ENCODE measurements at places on chromosomes 1 and 21.

GRCh38 chr1:51948491-51948915 is 42.0 kb downstream of the RAB3B start:
- DNase-seq: no peak

DNA sequence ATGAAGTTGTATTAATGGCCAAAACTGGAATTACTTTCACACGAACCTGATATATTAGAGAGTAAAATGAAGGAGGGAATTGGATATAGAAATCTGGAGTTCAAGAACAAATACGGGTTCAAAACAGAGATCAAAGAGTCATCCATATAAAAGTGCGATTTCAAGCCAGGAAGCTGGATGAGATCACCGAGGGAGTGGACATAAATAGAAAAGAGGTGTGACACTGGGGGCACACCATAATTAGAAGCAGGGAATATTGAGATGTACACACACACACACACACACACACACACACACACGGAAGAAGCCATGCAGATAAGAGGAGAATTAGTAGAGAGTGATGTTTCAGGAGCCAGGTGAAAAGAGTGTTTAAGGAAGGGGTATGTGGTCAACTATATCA is 32.3 kb upstream of the PLD5 start:
- DNase-seq: no peak

DNA sequence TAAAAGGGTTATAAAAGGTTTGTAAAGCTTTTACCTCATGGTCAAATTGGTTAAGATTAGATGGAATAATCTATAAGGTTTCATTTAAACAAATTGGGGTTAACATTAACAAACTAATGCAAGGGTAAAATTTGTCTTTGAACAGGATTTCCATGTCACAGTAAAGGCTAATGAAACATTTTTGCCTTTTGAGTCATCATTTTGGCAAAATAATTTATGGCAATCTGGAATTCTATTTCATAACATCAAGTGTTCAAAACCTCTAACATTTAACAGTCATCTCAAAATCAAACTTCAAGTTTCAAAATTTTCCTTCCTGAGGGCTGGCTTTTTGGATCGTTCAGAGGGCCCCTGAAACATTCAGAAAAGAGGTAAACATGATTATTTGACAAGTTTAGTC is 6.6 kb upstream of the CD46 start:
- no peak for DNase-seq

DNA sequence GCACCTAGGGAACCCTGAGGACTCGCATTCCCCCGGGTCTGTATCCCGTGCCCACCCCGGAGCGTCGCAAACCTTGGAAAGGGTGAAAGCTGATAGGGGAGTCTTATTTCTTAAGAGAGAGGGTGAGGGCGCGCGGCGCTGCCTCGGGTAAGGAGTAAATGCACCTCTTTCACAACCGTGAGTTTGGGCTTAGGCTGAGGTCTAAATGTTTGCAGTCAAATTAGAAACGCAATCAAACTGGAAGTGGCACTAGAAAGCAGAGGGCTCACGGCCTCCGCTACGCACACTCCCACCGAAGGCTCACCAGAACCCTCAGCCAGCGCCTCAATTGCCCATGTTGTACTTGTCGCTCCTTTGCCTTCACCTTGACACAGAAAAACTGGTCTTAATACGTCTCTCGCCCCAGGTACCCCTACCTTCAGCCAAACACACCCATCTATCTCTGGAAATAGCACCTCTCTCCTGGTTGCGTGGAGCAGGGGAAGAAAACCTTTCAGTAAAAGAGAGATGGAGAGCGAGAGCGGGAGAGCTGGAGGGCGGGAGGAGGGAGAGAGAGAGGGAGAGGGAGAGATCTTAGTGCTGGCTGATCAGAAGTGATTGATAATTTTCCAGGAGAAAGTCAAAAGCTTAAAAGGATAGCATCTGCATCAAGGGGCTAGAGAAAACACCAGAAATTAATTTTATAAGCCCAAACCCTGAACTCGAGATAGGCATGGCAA is 1.7 kb upstream of the HLX start:
- DNase-seq: no peak

- DNase-seq: no peak
These were observed 164.4 kb downstream of the PBX1 start for GRCh38 chr1:164723296-164723798.

- DNase-seq: no peak
These were observed 47.2 kb downstream of the SYCP1 start for GRCh38 chr1:114901814-114902213.

GRCh38 chr1:112083487-112083886 is 94.0 kb upstream of the KCND3 start:
- DNase-seq: no peak

GRCh38 chr1:19488136-19488535 is 2.8 kb upstream of the CAPZB start:
- DNase-seq: no peak

DNA sequence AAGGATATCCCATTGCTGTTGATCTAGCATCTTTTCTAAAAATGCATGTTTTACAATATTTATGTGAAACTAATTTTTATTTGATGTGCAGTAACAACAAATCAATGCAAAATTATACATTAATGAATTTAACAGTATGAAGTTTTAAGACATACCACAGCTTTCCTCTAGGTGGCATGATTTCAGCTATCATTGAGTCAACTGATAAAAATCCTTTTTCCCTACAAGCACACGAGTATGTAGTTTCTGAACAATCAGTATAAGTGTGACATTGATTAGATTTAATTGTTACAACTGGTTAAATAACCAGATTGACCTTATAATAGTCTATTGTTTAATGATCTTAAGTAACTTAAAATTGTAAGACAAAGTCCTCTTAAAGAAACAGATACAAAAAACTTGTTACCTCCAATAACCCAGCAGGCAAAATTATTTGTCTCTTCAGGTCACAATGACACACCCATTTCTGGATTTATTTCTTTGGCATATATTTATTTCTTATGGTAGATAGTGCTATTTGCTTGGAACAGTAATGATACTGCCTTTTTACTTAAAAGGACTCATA is 5.8 kb upstream of the TGFB2 start:
- no peak for DNase-seq

DNA sequence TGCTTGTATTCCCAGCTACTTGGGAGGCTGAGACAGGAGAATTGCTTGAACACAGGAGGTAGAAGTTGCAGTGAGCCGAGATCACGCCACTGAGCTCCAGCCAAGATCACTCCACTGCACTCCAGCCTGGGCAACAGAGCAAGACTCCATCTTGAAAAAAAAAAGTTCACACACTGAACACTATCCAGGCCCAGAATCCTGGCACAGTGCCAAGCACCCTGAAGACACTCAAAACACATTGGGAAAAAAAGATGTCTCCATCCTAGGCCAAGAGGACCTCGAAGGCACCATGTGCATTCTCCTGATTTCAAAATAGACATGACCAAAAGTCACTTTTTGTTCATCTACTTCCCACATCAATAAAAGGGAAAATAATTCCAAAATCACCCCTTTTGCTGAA is 38.7 kb downstream of the SLC9A1 start:
- no peak for DNase-seq

- DNase-seq: no peak
These were observed 13.1 kb upstream of the SLC1A7 start for GRCh38 chr1:53155534-53155933.

DNA sequence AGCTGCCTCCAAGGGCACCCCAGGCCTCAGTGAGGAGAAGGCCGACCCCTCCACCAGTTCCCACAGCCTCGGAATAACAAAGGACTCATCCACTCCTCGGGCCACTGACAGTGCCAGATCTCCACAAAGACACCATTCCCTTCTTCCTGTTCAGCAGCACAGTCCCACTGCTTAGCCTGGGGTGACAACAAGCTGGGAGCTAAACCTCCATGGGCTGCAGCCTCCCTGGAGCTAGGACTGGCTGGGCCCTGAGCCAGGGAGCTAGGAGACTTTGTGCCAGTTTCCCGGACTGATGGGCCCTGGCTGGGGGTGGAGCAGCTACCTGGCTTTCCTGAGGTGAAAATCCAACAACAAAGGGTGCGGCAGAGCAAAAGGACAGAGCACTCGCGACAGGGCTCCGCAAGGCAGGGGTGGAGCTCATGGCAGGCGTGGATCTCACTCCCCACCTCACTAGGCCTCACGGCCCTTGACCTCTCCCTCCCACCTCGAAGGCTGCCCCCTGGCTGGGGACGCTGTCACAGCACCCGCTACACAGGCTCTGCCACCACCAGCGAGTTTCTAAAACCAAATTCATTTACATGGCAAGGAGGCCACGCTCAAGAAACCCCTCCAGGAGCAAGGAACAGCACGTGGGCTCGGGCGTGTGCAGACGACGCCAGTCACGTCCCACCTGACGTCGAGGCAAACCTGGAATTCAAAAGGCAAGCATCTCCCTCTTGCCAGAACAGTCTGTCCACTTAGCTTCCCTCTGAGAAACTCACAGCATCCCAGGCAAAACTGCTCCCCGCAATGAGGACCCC is 13.8 kb downstream of the SLC35E2B start:
- DNase-seq: no peak

DNA sequence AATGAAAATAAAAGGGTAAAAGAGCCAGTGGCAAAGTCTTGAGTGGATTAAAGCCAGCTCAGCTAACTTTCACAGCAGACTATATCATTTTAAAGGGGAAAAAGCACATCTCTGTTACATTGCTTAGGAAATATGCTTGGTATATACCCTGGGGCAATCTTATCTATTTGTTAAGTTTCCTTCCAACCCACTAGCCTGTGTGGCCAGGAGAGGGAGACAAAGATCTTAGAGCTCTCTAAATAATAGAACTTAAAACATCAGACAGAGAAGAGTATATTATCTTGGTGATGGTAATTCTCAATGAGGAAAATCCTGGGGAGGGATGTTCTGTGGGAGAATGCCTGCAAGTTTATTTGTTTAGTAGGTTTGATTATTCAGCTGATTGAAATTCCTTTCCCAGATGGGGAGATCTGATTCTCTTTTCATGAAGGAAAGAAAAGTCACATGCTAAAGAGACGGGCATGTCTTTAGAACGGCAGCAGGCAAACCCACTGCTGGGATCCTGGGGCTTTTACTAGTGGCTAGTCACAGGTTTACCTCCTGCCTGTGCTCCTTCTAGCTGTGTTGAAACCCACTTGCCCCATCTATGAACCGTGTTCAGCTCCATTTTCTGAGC is 3.6 kb downstream of the KCNE2 start:
- DNase-seq: no peak

DNA sequence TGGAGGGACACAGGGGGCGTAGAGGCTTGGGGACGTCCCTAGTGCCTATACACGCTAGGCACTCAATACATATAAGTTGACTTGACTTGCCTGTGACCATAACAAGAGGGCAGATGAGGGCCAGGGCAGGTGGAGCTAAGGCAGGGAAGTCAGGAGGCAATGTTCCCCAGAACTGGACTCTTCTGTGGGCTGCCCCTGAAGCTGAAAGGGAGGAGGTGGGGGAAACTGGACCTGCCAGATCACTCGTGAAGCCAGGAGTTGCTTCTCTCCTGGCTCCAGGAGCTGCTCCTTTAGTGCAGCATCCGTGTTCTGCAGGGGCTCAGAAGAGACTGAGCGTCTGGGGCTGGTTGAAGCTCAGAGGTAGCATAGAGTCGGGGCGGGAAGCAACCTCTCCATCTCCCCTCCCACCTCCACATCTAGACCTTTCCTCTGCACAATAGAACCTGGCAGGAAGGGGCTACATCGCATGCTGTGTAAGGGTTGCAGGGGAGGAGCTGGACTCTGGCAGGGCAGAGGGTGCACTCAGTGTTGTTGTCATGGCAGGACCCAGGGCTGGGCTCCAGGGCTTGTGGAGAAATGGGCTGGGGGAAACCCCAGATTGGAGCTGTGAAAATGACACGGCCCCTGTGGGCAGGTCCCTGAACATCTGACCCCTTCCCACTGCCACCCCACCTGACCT is 2.9 kb upstream of the SEMA4A start:
- DNase-seq: no peak

- DNase-seq: no peak
These were observed 9.4 kb downstream of the KIAA1614 start for GRCh38 chr1:180921891-180922630.

DNA sequence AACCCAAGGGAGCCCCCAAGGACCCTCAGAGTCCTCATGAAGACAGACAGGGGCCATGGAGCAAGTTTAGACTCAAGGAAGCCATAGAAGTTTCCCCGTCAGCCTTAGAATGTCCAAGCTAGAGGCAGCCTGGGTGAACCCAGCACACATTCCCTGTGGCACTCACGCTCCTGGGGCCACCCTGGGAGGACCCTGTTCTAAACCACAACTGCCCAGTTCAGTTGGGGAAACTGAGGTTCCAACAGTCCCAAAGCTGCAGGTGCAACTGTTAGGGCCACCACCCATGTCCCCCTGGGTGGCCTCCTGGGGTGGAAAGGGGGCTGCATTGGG is 9.3 kb downstream of the WNT3A start:
- no peak for DNase-seq

DNA sequence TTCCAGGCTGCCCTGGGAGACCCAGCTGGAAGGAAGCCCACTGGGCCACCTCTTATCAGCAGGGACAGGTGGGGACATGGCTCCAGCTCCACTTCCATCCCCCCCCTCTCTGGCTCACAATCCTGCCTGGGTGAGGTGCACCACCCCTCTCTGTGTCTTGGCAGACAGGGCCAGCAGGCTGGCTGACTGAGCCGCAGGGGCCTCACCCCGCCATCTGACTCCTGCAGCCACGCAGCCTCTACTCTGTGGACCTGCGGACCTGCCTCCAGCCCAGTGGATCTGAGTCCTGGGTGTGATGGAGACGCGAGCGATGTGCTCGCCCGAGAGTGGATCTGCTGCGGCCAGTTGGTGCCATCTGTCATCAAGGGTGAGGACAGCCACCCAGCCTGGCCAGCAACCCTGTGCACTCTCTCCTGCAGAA is 30.1 kb downstream of the RCC2 start:
- DNase-seq: no peak

GRCh38 chr1:184555665-184556641 is 169.1 kb downstream of the C1orf21 start:
- no peak for DNase-seq
